Fibroblast of lung (primary cell): ENCODE measurements at places on chromosomes 3 and 15. TPM values are rescaled to one million over a fixed set of nuclear protein-coding genes. Genes with fewer than 3 reads are reported as not detected.

The GOLGA8R gene
- total RNA-seq: 1.3 and 1.8 TPM in 2 replicates

The GABRA5 gene
- total RNA-seq: not detected in 2 replicates

The GP9 gene
- not detected in 2 replicates for total RNA-seq

The MUSTN1 gene
- not detected in 2 replicates for total RNA-seq

The RTP4 gene
- total RNA-seq: 2.1 and 3.5 TPM in 2 replicates

The IGSF10 gene
- 45.9 and 55.0 TPM in 2 replicates for total RNA-seq

The KCNMB3 gene
- 0.77 and 1.5 TPM in 2 replicates for total RNA-seq

The BFSP2 gene
- total RNA-seq: not detected in 2 replicates

The VIPR1 gene
- not detected in 2 replicates for total RNA-seq

The GOLGA8S gene
- total RNA-seq: under 0.01 TPM in 1 of 2 replicates, not detected in the other

The GOLGA8N gene
- 3.6 TPM in 2 replicates for total RNA-seq

The POPDC2 gene
- total RNA-seq: 0.17 and 0.26 TPM in 2 replicates
